Activated effector memory CD4-positive, alpha-beta T cell treated with anti-CD3 and anti-CD28 coated beads, Interleukin-2, amount 50 U/mL, for 16 hours (primary cell): ENCODE measurements at places on chromosomes 16 and 17.

GRCh38 chr16:83023011-83023410, 396.2 kb downstream of the CDH13 start:
- no peak for DNase-seq

- no peak for DNase-seq
These were observed 59.5 kb downstream of the CHD9NB start for GRCh38 chr16:52993179-52993578.

- DNase-seq = no peak
These were observed 224.3 kb downstream of the SOX9 start for GRCh38 chr17:72345088-72345487.

DNA sequence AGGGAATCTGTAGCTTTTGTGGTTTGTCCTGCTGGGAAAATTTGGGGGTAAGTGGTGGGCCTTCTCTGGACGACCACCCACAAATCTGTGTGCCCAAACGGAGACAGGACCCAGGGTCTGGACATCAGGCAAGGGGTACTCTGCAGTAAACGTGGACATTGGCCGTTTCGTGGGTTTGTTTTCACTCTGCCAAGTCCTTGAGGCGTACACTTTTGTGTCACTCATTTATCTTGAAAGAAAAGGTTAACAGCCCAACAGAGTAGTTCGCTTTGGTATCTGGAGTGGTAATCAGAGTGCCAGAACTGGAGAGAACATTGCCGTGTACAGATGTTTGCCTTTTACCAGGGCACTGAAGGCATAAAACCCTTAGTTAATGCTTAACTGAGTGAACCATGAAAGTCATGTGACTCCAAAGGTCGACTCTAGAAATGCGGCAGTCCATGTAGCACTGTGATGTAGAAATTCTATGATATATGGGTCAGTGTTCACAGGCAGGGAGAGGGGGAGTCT, 15.4 kb downstream of the NAA60 start:
- peak; percentile 61 for DNase-seq

DNA sequence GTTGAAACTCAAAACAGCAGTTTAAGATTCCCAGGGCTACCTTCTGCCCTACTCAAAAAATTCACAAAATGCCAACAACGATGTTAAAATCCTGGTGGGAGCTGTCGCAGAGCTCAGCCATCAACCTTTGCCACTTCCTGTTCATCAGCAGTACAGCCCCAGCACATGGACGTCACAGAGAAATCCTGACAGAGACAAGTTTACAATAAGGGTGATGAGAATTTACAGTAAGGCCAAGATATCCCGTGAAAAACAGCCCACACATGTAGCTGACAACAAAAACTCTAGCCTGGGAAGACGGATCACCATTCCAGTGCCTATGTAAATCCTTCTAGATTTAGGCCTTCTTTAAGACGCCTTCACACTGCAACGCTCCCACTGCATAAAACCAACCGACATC, 18.8 kb downstream of the USP22 start:
- DNase-seq = peak; percentile 34

- no peak for DNase-seq
These were observed 60.0 kb upstream of the CHMP6 start for GRCh38 chr17:80931421-80932265.

DNA sequence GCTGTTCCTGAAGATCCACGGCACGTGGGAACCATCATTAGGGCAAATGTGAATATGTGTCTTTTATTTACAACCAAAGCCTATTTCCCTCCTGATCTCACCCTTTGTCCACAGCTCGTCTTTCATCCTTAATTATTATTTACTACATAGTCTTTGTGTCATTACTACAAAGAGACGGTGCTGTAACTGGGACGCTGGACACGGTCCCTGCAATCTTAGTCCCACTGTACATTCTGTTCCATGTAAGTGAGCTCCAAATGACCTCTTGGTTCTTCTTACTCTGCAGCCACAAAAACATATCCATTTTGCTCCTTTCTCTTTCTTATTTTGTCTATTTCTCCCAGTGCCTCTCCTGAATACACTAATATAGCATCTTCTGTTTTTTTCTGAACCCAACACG, 12.7 kb upstream of the KRT23 start:
- no peak for DNase-seq

GRCh38 chr17:49381033-49381432, 19.0 kb upstream of the ZNF652 start:
- DNase-seq = no peak

- no peak for DNase-seq
These were observed 166.2 kb upstream of the RPL38 start for GRCh38 chr17:74037320-74037719.

GRCh38 chr16:52114379-52114778, 432.6 kb downstream of the TOX3 start:
- no peak for DNase-seq

- DNase-seq = no peak
These were observed 62.9 kb downstream of the PHKB start for GRCh38 chr16:47524007-47524405.

- peak; percentile 88 for DNase-seq
These were observed 162.6 kb upstream of the PLCG2 start for GRCh38 chr16:81616321-81617020.

GRCh38 chr16:79096246-79096645, 504.3 kb downstream of the MAF start:
- no peak for DNase-seq

- no peak for DNase-seq
These were observed 98.8 kb upstream of the SHISA6 start for GRCh38 chr17:11142231-11142630.

DNA sequence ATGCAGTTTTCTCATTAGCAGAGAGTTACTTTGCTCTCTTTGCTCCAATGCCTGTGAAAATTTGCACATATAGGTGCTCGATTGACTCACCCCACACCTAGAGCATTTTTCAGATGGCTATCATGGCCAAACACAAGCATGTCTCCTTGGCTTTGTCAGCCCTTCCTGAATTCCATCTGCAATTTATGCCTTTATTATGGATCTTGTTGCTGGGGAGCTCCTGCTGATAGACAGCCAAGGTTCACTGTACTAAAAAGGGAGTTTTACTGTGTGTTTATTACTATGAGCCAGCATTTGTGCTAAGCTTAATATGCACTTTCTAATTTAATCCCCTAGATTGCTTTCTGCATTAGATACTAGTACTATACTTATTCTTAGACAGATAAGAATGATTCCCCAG, 93.3 kb downstream of the TOX3 start:
- DNase-seq = no peak

DNA sequence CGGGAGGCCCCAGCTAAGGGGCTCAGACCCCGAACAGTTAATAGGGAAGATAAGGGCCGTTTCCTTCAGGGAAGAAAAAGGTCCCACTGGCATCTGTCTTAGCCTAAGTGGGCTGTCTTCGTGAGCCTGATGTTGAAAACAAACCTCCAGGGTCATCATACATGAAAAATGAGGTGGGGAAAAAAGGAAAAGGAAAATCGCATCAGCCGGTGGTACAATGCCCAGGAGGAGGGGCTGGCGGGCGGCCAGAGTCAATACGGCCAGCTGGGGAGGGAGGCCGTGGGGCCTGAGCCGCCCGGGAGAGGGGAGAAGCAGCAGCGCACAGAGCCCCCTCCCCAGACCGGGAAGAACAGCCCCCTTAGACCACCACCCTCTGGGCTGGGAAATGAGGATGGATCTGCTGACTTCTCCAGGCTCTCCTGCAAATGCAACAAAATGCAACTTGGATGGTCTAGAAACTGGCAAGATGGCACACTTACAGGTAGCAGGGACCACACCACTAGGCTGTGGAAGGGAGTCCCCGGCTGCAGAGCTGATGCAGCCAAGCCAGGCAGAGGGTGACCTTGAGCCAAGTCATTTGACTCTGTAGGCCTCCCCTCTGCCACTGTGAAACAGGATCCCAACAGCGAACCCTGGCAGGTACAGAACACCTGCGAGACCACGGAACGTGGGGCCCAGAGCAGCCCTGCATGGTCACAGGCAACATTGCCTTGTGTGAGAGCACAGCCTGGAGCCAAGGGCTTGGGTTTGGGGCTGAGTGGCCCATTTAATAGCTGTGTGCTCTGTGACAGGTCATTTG, 448.5 kb downstream of the SOX9 start:
- DNase-seq = no peak

- DNase-seq = peak; percentile 31
These were observed 25.4 kb downstream of the NGFR start for GRCh38 chr17:49520386-49521087.

- DNase-seq = no peak
These were observed 66.2 kb upstream of the LYRM9 start for GRCh38 chr17:27959382-27959709.

DNA sequence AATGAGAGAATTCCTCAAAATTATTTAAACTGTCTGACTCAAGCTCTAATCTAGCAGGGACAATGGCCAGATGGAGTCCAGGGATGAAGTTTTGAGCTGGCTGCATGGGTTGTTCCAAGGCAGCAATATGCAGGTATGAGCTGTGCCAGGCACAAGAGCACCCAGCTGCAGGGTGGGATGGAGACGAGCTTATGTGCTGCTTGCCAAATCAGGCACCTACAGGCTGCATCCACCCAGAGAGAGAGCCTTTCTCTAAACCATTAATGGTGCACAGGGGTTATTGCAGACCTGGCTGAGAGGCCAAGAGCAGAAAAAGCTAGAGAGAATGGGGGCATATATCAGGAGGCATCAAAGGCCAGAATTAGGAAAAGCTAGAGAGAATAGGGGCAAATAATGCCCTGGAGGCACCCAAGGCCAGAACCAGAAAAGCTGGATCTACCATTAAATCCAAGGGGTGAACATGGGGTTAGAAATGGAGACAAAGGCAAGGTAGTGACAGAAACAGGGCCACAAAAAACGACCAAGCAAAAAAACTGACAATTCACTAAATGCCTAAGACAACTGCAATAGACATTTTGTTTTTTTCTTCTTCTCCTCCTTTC, 11.0 kb downstream of the KRT33A start:
- DNase-seq = no peak

- DNase-seq = no peak
These were observed 12.9 kb downstream of the TRIM37 start for GRCh38 chr17:59093702-59094231.

DNA sequence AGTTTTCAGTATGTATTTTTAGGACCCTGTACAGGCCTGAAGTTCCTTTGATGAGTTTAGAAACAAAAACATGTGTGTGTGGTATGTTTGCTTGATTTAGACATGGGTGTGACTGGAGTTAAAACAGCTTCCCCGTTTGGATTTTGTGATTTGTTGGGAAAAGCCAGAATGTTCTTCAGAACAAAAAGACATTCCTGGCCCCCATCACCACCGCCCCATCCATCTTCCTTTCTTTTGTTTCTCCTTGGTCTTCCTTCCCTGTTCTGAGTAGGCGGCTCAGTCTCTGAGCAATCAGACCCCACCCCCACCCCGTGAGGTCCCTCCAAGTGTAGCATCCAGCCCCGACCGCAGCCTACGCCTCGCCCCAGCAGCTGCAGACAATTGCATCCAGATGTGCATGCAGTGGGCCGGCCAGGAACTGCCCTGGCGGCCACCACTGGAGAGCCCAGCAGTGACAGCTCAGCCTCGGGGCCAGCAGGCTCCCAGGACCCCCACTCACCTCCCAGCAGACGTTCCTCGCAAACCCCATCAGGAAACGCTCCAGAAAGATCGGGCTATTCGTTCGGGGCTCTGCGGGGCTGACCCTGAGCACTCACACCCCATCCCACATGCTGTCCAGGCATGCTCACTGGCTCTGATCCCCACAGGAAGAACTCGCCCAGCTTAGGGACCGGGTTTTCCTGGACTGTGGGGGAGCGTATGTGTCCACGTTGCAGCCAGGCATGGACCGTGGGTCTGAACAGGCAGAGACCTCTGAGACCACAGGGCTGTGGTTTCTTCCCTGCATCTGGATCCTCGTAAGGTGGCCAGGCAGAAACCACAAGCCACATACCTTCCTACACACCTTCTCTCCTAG, 99.8 kb upstream of the CDH5 start:
- DNase-seq = no peak

DNA sequence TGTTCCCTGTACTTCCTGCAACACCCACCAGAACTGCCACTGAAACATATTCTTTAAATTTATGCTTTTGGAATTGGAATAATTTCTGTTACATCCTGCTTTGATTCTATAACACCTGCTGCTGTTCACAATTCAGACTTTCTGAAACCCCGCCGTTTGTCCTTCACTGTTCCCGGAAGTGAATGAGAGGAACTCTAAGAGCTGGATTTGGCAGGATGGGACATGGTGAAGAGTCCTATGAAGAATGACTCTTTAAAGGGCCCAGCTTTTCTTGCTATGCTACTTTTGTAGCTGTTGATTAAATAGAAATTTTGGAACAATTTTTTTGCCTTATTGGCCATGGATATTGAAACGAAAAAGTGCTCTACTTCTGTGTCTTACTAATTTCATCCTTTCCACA, 8.9 kb downstream of the AP2B1 start:
- no peak for DNase-seq

DNA sequence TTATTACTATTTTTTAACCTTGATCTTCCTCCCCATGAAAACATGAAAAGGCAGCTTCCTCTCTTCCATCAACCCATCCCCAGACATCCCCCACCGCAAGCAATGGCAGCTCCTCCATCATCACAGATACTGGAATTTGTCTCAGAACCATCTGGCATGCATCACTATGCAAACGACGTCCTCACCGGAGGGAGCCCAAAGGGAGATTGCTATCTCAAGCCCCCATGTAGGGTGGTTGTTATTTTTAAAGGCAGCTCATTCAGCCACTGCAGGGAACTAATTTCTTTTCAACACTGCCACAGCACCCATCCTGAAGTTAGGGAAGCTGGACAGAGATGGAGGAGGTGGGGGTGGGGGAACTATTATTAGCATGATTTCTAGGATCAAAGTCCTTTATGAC, 222.5 kb downstream of the FOXL1 start:
- DNase-seq = no peak

DNA sequence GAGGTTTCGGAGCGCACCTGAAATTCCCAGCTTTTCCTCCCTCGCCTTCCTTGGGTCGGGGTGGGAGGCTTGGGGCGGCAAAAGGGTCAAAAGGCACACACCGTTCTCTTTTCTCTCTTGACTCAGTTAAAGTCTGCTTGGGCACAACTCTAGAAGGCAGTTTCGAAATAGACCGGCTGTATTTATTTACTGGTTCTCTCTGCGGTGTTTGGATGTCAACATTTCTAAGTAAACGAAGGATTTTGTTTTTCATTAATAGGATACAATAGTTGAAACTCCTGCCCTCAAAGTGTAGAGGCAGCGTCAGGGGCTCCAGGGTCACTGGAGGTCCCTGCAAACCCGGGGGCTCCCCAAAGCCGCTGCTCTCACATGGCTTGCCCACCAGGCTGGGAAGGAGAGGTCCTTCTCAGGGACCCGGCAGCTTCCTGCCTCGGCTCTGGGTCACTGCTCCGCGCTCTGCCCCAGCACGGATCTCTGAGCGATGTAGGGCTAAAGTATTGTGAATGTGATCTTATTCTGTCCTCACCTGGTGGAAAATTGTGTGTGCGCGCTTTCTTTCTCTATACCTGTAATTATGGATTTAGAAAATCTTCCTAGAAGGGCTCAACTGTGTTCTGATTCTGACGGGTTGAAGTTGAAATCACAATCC, 952 bp downstream of the BMERB1 start:
- no peak for DNase-seq

GRCh38 chr17:61786088-61786487, 77.2 kb downstream of the BRIP1 start:
- DNase-seq = no peak
